ENCODE measurements at places on chromosomes 7 and 10. TPM values are rescaled to one million over a fixed set of nuclear protein-coding genes. Genes with fewer than 3 reads are reported as not detected.

CCDC7 gene
- 6.4 TPM for polyA plus RNA-seq

FAM13C gene
- 9.3 TPM for polyA plus RNA-seq

MCMBP gene
- polyA plus RNA-seq, result 66.7 TPM

ZNF107 gene
- 10.1 TPM for polyA plus RNA-seq

BEND7 gene
- polyA plus RNA-seq, result 30.8 TPM

FAM25C gene
- not detected for polyA plus RNA-seq

TCAF2 gene
- polyA plus RNA-seq, result 2.8 TPM

CYP2C19 gene
- not detected for polyA plus RNA-seq

SPDYE2B gene
- 0.76 TPM for polyA plus RNA-seq

IFIT1B gene
- 0.11 TPM for polyA plus RNA-seq

GPR22 gene
- 0.36 TPM for polyA plus RNA-seq

NPFFR1 gene
- 0.12 TPM for polyA plus RNA-seq
